A549 treated with Mapracorat at 1 μM for 4 hours (cell line): ENCODE measurements at places on chromosomes 7 and 10. TPM values are rescaled to one million over a fixed set of nuclear protein-coding genes. Genes with fewer than 3 reads are reported as not detected.

Gene TSPAN15
- total RNA-seq: 83.0 to 108 TPM (median 104 TPM) in 5 replicates

Gene UTF1
- total RNA-seq: not detected in 5 replicates

Gene FXYD4
- not detected in 5 replicates for total RNA-seq

Gene TMEM130
- 0.27 to 0.59 TPM (median 0.37 TPM) in 5 replicates for total RNA-seq

Gene SLC26A3
- total RNA-seq: not detected in 5 replicates

Gene HK1
- total RNA-seq: 37.9 to 41.4 TPM (median 39.6 TPM) in 5 replicates
